ENCODE measurements at places on chromosomes 4 and X.
A peak's percentile ranks its signal among the peaks of the same experiment; 100 is the strongest.

- peak; percentile 1 for DNase-seq
Observed at GRCh38 chr4:154292589-154292988, 199.0 kb downstream of the DCHS2 start.

GRCh38 chr4:151486168-151486567 is 77.2 kb downstream of the FHIP1A start:
- no peak for DNase-seq

DNA sequence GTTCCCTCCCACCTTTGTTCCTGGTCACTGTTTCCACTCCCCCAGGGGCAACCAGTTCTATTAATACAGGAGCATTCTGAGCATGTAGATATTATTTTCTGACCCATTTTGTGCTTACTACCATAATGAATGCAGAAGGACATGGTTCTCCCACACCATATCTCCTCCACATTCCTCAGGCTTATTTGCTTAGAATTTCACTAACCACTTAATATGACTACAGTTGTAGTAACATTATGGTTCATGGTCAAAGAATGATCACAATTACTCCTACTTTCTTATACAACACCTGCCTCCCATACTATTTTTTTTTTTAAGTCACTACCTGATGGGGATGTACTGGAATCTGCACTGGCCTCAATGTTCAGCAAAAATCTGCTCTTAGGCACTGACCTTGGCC is 7.5 kb upstream of the FAM184B start:
- no peak for DNase-seq

- peak; percentile 62 for DNase-seq
Observed at GRCh38 chr4:10115797-10116568, 616 bp downstream of the WDR1 start.

DNA sequence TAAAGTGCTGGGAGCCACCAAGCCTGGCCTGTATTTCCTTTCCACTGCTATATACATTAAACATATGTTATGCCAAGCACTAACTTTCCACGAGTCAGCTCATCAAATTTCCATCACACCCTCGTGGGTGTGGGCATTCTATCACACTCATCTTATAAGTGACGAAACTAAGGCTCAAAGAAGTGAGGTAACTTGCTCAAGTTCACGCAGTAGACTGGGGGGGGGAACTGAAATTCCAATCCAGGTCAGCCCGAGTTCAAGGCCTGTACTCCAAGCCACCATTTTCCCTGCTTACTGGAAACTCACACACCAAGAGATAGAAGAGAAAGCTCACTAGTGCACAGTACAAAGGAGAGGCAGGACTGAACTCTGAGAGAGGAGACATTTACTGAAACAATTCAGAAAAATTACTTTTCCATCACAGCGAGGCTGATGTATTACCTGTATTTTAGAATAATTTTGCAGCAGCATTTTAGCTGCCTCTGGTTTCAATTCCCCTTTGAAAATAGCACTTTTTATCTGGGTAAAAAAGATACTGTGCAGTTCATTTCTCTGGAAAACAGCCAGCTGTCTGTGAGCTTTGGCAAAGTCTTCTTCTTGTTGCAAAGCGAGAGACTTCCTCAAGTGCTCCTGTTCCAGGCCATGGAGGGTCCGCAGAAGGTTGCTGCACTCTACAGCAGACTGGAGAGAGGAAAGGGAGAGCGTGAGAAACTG is 76.8 kb downstream of the EVC2 start:
- no peak for DNase-seq

GRCh38 chr4:20614816-20615215 is 85.4 kb upstream of the PACRGL start:
- no peak for DNase-seq

DNA sequence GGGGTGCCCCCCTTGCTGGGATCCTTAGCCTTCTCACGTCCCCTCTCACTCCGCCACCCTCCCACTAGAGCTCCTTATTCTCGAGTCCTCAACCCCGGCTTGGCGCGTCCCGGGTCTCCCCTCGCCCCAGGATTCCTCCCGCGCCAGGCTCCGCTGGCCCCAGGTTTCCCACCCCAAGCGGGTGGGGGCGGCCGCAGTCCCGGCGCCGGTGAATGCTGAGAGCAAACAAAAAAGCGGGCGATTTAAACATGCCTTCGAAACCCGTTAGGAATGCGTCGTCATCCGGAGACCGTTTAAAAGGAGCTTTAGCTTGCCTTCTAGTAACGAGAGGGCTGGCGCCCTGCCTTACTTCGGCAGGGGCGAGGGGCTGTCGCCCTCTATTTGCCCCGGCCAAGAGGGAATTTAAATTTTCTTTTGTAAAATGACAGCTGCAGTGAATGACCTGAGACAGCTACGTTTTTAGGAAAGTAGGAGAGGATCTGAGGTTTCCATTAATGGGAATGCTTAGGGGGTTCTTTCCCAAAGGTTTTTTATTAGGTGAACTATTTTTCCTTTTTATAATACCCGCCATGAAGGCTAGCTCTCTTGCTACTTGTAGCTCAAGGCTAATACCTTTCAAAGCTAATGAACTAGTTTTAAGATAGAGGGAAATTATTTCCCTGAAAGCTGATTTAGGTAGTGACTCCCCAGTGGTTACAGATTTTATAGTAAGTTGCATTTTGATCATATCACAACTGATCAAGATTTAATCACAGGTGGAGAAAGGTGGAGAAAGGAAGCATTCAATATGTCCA is 3.1 kb downstream of the JADE1 start:
- DNase-seq, result peak; percentile 83

DNA sequence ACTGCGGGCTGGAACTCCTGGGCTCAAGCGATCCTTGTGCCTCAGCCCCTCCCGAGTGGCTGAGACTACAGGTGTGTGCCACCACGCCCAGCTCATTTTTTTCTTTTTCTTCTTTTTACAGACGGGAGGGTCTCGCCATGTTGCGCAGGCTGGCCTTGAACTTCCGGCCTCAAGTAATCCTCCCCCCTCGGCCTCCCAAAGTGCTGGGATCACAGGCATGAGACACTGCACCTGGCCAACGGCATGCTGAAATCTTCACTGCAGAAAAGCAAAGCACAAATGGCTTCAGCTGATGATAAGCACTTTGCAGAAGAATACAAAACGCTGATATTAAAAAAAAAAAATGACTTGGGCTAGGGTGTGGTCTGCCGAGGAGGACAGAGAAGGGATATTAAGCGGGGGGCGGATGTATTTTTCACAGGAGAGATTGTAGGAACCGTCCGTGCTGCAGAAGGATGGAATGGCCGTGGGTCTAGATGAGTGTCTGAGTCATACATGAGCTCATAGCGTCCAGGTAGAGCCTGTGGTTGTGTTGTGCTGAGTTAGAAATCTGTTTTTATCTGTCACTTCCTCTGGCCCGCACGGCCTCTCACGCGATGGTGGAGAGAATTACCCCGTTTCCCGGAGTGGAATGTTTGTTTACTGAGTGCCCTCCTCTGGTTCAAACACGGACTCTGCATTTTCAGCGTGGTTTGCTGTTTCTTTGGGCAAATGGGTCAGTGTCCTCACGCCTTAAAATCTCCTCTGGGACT is 8.5 kb upstream of the AKAP17A start:
- DNase-seq, result peak; percentile 76

GRCh38 chr4:128608006-128608405 is 201.5 kb upstream of the JADE1 start:
- DNase-seq, result peak; percentile 18

DNA sequence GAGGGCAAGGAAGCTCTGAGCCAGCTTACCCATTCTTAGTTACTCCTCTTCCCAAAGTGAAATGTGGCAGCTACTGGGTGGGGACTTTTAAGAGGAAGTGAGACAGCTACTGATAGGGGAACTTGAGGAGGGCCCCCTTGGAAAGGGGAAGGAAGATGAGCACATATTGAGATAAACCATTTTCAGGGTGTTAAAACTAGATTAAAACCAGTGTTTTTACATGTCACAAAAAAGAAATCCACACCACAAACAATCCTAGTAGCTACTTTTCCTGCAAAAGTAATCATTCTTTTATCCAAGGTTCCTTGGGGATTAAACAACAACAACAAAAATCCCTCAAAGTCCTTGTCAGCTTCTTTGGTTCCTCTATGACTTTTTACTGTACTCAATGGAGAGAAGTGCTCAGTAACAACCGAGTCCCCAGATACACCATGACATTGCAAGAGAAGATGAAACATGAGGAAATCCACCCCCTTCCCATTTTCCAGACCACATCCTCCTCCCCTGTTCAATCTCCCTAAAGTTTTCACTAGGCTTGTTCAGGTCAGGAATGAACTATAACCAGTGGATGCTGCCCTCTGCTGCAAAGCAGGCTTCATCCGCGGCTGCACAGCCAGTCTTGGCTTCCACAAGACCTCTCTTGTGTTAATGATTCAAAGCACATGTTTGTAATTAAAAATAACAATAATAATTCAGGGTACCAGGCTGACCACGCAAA is 113.5 kb upstream of the TMEM164 start:
- DNase-seq, result peak; percentile 90

GRCh38 chrX:102546828-102547493 is 30.4 kb upstream of the TMSB15A start:
- DNase-seq, result peak; percentile 16

DNA sequence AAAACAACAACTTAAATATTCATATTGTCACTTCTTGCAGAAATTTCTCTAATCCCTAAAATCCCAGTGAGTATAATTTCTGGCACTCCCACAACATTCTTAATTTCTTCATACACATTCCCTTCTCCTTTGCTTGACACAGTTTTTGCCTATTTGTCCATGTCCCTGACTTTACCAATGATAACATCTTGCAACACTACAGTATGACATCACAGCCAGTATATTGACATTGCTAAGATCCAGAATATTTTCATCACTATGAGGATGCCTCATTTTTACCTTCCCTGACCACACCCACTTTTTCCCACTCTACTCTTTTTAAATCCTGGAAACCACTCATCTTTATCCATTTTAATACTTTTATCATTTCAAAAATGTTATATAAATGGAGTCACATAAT is 292.3 kb upstream of the GK2 start:
- no peak for DNase-seq

DNA sequence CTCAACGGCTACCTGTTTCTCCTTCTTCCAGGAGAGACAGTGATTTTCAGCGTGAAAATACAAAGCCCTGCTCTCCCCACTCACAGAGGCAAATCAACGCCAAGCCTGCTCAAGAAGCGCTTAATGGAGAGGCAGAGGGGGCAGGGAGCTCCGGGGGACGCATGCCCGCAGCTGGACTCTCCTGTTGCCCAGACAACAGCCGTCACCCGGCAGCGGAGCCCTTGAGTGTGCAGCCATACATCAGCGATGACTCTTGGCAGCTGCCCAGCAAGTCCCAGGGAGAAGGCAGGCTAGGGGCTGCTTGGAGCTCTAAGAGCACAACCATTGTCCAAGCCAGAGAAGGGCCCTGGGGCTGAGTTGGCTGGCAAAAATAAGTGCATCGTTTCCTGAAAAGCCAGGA is 71.0 kb upstream of the AFAP1 start:
- DNase-seq, result no peak

GRCh38 chr4:38231626-38232025 is 271.4 kb downstream of the PTTG2 start:
- DNase-seq, result no peak

- no peak for DNase-seq
Observed at GRCh38 chr4:15234856-15235126, 193.0 kb upstream of the C1QTNF7 start.

- no peak for DNase-seq
Observed at GRCh38 chrX:128078545-128078944, 26.3 kb upstream of the ACTRT1 start.

DNA sequence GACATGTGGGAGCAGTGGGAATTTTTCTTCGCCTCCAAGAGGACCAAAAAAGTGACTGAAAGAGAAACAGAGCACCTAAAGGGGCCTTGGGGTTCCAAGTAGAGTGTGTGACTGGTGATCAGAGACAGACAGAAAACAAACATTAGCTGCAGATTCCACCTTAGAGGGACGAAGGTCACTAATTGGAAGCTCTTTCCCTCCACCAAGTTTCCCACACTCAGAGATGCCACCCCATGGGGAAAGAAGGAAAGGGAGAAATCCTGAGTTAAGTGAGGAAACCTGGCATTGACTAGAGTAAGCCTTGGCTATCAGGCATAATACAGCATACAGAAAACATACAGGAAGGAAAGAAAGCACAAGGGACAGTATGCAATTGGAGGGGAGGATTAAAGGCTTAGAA is 90.9 kb downstream of the HNRNPD start:
- DNase-seq, result no peak

DNA sequence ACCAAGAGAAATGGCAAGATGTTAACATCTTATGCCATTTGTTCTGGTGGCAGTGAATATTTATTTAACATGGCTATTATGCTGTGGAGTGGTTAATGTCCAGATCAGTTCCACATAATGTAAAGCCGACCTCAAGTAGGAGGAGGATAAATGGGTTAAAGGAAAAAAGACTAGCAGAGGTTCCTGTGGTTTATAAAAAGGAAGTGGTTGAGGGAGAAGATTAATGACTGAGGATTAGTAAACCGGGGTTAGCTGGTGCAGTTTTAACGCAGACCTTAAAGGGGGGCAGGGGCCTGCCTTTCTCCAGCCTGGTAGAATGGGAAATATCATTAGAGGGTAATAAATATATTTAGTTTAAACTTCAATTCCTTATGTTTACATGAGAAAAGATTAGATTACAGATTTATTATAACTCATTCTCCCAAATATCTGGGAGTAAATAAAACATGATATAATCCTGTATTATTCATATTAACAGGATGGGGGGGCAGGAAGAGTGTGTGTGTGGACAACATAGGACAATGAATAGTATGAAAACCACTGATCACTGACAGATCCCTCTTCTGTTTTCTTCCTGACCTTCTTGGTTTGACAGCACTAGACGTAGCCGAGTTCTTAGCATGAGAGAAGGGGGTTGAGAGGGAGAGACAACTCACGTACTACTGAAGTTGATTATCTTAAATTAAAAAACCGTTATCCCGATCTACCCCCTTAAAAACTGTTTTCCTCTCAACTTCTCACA is 124.1 kb upstream of the LIMCH1 start:
- peak; percentile 84 for DNase-seq

DNA sequence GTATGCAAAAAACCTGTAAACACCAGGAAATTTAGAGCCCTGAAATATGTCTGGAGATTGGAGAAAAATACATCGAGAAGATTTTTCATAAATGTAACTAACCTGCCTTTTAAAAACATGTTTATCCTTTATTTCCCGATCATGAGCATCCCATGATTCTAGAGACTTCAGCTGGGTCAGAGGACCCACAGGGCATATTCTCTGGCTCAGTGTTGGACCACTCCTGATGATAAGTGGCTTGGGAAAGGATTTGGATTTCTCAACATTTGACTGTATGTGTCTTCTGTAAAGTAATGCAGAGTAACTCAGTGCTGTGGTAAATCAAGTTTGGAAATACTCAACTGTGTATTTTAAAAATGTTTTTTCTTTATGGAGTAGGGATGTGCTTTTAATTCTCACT is 40.0 kb upstream of the ANK2 start:
- DNase-seq, result no peak
